ENCODE measurements at places on chromosomes 16 and 17. TPM values are rescaled to one million over a fixed set of nuclear protein-coding genes. Genes with fewer than 3 reads are reported as not detected.

TNFRSF13B gene
- total RNA-seq = not detected

UTS2R gene
- total RNA-seq = not detected

C1QL1 gene
- total RNA-seq = not detected

KRT25 gene
- total RNA-seq = not detected

KRTAP9-4 gene
- total RNA-seq = not detected

All from placental pericyte (primary cell).